ENCODE measurements at places on chromosomes 13 and 19. TPM values are rescaled to one million over a fixed set of nuclear protein-coding genes. Genes with fewer than 3 reads are reported as not detected.

ZNF626 gene
- 17.5 TPM for polyA plus RNA-seq

ZNF611 gene
- 20.2 TPM for polyA plus RNA-seq

N4BP2L1 gene
- 20.1 TPM for polyA plus RNA-seq

DNA sequence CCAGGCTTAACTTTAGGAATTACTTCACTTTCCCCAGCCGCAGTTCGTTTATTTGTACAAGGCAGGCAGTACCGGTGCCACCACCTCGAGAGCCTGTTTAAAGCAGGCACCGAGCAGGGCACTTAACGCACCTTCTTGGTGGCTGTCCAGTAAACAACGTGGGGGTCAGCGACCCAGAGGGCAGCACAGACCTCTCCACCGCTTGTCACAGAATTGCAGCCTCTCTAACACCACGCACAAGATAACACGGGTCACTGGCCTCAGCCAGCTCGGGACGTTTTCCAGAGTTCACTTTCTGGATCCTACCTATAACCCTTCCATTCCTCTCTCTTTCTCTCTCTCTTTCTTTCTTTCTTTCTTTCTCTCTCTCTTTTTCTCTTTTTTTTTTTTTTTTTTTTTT lies 16.8 kb upstream of the ELAVL1 start:
- no peaks in the 10 kb centered on the region for H3K4me1 ChIP-seq
- no peak overlapping the region for H3K4me3 ChIP-seq
- no peaks in the 10 kb centered on the region for H3K36me3 ChIP-seq
- no peaks in the 10 kb centered on the region for H3K27me3 ChIP-seq
- no peak for DNase-seq

ERVK3-1 gene
- polyA plus RNA-seq = 68.5 TPM

COX7A1 gene
- 9.7 TPM for polyA plus RNA-seq

DIRAS1 gene
- 69.5 TPM for polyA plus RNA-seq

GRCh38 chr19:9342610-9343304 lies 18.8 kb downstream of the ZNF559 start:
- peaks cover 8% of the 10 kb centered on the region for H3K36me3 ChIP-seq
- no peak for DNase-seq
- H3K27ac ChIP-seq = no peak overlapping the region
- H3K27me3 ChIP-seq = no peaks in the 10 kb centered on the region
- no peaks in the 10 kb centered on the region for H3K4me1 ChIP-seq

FFAR1 gene
- 0.70 TPM for polyA plus RNA-seq

DNA sequence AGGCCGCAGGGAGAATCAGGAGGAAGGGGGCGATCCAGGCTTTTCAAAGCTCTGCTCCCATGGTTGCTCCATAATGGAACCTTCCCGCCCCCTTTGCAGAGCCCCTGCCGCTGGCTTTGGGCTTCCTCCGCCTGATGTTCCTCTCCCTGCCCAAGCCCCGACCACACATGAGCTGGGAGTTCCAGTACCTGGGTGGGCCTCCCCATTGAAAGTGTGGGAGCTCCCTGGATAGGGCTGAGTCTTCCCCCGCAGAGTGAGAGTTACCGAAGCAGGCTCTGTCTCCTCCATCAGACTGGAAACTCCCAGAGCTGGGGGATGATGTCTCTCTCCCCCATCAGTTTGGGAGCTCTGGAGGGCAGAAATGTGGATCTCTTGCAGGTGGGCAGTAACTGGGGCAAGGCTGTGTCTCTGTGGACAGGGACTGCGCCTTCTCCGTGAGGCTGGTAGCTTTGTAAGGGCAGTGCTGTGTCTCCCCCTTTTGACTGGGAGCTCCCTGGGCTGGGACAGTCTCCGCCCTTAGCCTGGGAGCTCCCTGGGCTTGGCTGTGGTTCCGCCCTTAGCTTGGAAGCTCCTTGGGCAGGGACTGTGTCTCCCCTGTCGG lies 722 bp downstream of the DCAF15 start:
- DNase-seq = no peak
- peak overlapping the region; percentile 16 for H3K27ac ChIP-seq
- no peaks in the 10 kb centered on the region for H3K27me3 ChIP-seq
- H3K4me3 ChIP-seq = peak overlapping the region; percentile 68

DNA sequence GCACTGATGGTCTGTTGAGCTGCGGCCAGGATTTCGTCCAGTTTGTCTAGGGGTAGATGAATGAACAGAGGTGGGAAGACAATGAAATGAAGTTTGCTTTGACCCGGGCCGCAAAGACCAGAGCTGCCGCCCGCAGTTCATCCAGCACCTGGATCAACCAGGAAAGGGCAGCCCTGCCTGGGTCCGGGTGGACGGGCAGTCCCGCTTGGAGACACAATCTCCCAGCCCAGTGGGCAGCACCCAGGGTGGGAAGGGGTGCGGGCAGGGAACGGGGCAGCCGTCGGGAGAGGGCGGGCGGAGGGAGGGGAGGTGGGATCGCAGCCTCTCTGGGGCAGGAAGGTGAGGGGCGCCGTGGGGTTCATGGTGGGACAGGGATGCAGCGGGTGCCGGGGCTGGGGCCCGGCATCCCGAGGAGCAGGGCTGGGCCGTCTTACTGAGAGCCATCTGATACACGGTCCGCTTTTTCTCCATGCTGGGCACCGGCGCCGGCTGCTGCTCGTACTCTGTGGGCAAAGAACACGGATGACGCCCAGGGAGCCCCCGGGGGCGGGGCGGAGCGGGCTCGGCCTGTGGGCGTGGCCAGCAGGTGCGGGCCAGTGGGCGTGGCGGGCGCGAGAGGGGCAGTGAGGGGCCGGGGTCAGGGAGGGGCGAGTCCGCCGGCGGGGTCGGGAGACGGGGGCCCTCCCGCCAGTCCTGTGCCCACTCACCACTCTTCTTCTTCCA lies 33.1 kb downstream of the SHANK1 start:
- H3K4me3 ChIP-seq = no peak overlapping the region
- no peaks in the 10 kb centered on the region for H3K4me1 ChIP-seq
- H3K36me3 ChIP-seq = peaks cover 54% of the 10 kb centered on the region
- H3K27me3 ChIP-seq = peaks cover 2% of the 10 kb centered on the region

DNA sequence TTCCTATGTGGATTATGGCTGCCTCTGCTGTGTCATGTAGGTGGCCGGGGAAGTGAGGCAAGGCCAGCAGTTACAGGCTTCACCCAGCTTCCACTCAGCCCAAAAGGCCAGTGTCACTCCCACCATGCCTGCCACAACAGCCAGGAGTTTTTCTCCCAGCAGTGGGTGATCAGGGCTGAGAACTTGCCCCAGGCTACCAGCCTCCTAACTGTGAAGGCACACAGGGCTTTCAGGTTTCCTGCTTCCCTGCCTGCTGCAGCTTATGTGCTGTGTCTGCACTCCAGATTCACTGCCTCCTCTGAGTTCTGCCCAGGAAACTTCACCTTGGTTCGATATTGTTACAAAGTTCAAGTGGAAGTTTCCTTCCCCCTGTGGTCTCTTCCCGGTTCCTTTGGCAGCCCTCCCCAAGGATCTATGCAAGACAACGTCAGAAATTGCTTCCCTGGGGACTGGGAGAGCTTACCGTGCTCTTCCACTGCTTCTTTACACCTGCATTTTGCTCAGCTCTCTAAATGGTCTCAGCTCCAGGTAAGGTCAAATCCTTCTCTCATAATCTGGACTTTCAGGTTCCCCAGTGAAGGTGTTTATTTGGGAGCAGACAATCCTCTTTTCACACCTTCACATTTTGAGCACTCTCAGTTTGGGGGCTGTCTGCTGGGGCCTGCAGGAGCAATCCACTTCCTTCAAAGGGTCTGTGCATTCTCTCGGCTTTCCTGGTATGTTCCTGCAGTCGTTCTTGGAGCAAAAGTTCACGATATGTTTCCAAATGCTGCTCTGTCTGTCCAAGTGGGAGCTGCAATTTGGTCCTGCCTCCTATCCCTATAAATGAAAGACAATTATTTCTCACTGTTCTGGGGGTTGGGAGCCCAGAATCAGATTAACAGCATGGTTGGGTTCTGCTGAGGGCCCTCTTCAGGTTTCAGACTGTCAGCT lies 1730.1 kb upstream of the PRR20A start:
- no peaks in the 10 kb centered on the region for H3K27me3 ChIP-seq
- H3K4me3 ChIP-seq = no peak overlapping the region
- H3K36me3 ChIP-seq = no peaks in the 10 kb centered on the region

DNA sequence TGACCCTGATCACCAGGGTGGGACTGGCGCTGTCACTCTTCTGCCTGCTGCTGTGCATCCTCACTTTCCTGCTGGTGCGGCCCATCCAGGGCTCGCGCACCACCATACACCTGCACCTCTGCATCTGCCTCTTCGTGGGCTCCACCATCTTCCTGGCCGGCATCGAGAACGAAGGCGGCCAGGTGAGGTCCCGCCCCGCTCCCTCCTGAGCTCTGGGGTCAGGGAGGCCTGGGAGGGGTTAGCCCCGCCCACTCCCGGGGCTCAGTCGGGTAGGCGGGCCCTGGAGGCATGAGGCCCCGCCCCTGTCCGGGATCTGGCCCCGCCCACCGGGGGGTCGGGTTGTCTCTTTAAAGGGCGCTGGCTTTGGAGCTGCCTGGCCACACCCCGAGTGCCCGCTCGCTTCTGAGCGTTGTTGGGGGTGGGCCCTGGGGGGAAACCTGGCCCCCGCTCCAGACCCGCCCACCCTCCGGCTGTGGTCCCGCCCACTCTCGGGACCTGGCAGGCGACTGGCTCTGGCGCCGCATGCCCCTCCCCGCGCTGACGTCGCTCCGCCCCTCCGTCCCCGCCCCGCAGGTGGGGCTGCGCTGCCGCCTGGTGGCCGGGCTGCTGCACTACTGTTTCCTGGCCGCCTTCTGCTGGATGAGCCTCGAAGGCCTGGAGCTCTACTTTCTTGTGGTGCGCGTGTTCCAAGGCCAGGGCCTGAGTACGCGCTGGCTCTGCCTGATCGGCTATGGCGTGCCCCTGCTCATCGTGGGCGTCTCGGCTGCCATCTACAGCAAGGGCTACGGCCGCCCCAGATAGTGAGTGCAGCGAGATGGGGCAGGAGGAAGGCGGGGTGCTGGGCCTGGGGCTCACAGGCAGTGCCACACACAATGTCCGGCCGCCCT lies 13.1 kb downstream of the DDX39A start:
- H3K27ac ChIP-seq = peak overlapping the region; percentile 61
- peaks cover 54% of the 10 kb centered on the region for H3K36me3 ChIP-seq
- DNase-seq = peak; percentile 81

FSD1 gene
- 118 TPM for polyA plus RNA-seq

CRLF1 gene
- 14.1 TPM for polyA plus RNA-seq

ZNF793 gene
- polyA plus RNA-seq = 28.5 TPM

GRCh38 chr19:51751655-51752054 lies at the start of gene FPR1:
Gene FPR1, minus strand, starts transcription at chr19:51751878. Its CDS starts 4,884 bp downstream, at chr19:51746994.
- no peaks in the 10 kb centered on the region for H3K36me3 ChIP-seq
- H3K4me3 ChIP-seq = no peak within 1 kb of the TSS
- DNase-seq = no peak
- H3K4me1 ChIP-seq = no peaks in the 10 kb centered on the region

DNA sequence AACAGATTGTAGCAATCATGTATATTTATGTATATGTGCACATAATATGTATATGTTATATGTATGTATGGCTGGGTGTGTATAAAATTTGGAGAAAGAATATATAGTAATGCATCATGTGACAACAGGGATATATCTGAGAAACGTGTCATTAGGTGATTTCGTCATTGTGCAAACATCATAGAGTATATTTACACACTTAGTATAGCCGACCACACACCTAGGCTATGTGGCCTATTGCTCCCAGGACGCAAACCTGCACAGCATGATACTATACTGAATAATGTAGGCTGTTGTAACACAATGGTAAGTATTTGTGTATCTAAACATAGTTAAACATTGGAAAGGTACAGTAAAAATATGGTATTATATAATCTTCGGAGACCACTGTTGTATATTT lies 43.8 kb downstream of the ESD start:
- peaks cover 4% of the 10 kb centered on the region for H3K36me3 ChIP-seq
- DNase-seq = no peak
- no peaks in the 10 kb centered on the region for H3K4me1 ChIP-seq
- H3K4me3 ChIP-seq = no peak overlapping the region

DNA sequence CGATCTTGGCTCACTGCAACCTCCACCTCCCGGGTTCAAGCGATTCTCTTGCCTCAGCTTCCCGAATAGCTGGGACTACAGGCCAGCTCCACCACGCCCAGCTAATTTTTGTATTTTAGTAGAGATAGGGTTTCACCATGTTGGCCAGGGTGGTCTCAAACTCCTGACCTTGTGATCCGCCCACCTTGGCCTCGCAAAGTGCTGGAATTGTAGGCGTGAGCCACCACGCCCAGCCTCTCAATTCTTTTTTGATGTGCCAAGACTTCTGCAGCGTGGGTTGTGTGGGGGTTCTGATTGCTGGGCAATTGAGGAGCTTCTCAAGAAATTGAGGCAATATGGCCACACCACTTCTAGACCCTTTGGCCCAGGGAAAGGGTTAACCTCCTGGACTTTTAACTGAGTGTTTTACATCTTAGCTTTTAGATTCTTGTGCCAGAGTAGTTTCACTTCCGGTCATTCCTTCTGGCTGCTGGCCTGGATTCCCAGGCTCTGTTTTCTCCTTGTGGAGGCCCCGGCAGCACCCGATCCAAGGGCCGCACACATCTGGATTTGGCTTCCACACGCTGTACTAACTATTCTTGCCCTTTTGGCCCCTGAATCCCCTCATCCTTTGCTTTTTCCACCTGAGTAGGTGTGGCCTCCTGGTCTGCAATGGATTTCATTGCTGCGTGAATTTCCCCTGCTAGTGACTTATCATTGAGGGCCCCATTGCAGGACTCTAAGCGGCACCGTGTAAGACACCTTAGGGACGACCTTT lies 14.7 kb downstream of the SMARCA4 start:
- H3K27me3 ChIP-seq = no peaks in the 10 kb centered on the region
- peaks cover 24% of the 10 kb centered on the region for H3K4me1 ChIP-seq
- no peak overlapping the region for H3K4me3 ChIP-seq
- DNase-seq = no peak
- peaks cover 4% of the 10 kb centered on the region for H3K36me3 ChIP-seq

DNA sequence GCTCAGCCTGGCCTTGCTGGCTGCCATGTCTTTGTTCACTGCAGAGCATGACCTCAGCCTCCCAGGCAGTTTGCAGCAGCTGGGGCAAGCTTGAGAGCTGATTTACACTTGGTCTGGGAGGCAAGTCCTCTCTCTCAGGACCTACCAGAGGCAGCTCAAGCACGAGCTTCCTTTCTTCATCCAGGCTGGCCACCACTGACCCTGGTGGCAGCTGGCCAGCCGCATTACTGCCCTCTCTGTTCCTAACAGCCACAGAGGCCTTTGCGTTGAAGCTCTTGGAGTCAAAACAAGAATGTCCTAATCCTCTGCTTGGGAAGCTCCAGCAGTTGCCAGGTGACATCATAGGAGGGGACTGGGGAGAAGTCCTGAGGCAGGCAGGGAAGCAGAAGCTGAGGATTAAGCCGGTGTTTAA lies 85.7 kb downstream of the NUFIP1 start:
- no peak for DNase-seq
- no peak overlapping the region for H3K4me3 ChIP-seq
- no peaks in the 10 kb centered on the region for H3K27me3 ChIP-seq
- H3K36me3 ChIP-seq = no peaks in the 10 kb centered on the region
- peaks cover 44% of the 10 kb centered on the region for H3K4me1 ChIP-seq

ATP8A2 gene
- 29.6 TPM for polyA plus RNA-seq
